Esophagus squamous epithelium (tissue), 5 donors: ENCODE measurements at places on chromosomes 6 and 20.

DNA sequence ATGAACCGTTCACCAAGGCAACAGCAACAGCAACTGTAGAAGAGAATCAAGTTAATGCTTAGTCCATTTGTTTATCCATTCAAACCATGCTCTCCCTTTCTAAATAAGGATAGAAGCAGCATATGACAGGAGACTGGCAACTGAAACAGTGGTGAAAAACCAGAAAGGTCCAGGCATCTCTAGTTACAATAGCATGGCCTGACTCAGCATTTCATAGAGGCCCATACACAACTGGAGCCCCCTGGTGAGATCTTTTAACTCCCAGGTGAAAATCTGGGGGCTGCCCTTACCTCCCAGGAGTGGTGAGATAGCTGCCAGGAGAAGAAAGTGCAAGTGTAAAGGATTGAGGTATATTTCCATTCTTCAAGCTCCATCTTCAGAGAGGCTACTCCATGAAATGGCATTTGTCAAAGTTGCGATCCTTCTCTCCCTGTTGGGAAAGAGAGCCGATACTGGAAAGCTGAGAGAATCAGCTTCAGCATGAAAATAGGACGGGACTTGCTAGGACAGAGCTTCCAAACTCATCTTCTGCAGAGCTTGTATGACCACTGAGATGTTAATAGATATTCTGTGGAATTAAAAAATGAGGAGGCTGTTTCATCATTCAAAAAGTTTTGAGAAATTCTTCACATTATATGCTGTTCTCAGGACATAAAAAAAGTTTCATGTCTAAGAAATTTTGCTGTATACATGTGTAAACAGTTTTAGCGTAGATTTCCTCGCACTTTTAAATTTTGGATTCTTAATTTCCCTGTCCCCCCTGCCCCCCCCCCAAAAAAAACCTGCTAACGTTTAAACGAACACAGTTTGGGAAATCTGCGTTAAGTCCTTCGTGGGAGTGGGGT lies 10.9 kb upstream of the SLC2A12 start:
- no peak for DNase-seq

- no peak for DNase-seq
These were observed 259.0 kb downstream of the FOXC1 start for GRCh38 chr6:1868561-1869261.

DNA sequence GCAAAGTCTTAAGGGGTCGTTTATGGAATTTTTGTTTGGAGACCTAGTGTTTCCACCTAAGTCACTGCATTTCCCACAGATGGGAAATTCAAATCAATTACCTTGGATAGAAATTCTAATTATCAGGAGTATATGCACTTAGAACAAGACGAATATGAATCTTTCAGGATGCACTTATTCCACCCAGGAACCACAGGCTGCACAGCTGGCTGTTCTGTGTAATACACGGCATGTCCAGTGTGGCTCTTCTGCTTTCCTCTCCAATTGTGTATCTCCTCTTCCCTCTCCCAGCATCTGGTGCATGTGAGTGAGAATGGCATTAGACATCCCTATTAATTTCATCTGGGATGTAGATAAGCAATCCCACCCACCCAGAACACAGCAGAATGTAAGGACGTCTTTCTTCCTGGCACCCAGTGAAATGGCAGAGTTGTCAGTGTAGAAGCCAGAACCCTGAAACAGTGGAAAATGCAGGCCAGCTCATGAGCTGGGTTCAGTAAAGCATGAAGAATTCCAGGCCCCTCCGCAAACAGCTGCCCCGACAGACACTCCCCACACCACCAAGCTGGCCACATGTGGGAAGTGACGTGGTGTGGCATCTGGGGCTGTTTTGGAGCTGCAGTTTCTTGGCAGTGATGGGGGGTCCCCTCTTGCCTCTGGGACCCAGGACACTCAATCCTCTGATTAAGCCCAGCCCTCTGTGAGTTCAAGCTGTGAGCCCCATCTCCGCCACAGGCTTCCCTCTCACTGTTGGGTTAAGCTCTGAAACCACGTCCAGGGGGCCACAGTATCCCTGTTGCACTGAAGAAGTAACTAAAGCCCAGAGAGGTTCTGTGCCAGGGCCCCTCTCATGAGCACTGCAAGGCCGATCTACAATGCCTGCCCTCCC lies 180.1 kb upstream of the CST7 start:
- DNase-seq, result no peak

DNA sequence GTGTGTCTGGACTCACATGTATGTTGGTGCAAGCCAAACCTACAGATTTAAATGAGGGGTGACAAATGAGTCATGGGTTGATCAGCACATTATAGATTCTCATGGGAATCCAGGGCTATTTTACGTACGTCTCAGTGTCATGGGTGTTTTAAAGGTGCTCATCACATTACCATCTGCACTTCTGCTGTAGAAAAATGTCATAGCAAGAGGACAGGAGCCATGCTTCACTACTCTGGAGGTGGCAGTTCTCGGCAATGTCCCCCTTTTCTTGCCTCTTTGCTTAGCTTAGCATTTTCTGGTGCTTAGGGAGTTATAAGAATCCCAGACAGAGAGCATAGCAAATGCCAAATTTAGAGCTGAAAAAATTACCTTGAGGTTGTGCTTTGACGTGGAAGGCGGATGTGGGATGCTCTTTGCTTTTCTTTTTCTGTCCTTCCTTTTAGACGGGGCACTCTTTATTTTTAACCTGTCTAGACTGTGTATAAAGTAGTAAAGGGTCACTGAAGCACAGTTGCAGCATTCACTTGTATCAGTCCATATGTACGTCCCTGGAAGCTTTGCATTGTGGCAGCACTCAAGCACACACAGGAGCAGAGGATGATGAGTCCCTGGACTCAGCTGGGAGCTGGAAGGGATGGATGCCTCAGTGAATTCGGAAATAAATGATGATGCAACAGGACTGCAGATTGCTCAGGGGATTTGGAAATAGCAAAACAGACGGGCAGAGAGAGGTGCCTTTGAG lies 139.7 kb downstream of the SYNDIG1 start:
- DNase-seq, result no peak

DNA sequence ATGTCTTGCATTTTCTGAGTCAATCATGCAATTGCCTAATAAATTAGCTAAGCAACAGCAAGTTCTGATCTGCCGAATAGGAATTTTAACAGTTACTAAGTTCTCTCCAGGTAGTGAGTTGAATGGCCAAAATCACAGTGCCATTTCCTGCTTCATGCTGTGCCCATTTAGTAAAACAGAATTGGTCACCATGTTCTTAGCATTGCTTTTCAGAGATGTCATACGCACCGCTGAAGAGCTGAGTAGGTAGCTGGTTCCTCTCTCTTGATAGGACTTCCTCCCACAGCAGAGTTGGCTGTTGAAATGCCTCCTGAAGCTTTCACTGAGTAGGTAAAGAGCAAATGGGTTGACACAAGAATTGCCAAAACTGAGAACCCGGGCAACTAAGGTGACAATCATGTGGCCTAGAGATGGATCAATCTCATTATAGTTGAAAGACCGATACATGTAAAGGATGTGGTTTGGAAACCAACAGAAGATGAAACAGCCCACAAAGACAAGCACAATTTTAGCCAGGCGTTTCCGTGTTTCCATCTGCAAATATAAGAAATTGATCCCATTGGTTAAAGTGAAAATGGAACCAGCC lies 57.1 kb upstream of the GJE1 start:
- no peak for DNase-seq

DNA sequence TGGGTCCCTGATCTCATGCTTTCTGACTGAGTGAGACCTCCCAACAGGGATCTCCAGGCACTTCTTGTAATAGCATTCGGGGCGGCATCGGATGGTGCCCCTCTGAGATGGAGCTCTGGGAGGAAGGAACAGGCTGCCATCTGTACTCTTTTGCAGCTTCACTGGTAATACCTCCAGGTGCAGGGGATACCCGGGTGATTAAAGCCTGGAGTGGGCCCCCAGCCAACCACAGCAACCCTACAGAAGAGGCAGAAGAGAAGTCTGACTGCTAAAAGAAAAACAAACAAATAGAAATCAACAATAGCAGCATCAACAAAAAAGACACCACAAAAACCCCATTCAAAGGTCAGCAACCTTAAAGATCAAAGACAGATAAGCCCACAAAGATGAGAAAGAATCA lies 19.1 kb upstream of the PGK2 start:
- DNase-seq, result no peak

- DNase-seq, result no peak
These were observed 33.8 kb downstream of the SUMO4 start for GRCh38 chr6:149433881-149434280.

DNA sequence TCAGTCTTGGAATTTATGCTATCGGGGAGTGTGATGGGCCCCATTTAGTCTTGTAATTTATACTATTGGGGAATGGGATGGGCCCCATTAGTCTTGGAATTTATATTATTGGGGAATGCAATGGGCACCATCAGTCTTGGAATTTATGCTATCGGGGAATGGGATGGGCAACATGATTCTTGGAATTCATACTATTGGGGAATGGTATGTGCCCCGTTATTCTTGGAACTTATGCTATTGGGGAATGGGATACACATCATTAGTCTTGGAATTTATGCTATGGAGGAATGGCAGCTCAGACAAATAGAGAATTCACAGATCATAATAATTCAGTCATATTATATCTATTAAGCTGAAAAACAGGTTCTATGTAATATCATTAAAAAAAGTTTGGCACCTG lies 300.3 kb downstream of the SMOC2 start:
- no peak for DNase-seq

DNA sequence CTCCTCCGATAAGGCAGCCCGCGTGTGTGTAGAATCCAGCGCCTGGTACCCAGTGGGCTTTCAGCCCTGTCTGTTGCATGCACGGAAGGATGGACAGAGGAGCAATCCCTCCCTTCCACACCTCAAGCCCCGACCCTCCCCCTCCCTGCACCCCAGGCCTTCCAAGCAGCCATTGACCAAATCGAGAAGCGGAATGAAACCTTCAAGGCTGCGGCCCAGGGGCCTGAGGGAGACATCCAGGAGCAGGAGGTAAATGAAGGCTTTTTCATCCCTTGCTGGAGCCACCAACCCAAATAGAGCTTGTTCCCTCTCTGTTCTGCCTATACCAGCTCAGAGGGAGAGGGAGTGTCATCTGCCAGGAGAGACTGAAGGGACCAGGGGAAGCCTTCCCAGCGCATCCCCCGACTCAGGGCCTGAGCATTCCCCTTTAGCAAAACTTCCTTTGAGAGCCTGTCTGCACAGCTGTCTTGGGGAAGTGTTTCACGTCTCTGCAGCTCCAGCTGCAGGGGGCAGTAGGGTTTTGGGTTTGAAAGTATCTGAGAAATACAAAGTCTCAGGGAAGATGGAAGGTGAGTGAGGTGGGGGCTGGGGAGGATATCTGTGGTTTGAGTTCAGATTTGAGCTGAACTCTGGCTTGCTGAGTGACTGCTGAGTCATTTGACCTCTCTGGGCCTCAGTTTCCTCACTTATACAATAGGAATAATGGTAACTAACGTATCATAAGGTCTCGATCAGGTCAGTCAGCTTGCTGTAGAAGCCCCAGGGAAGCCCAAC lies 16.1 kb downstream of the FGD2 start:
- no peak for DNase-seq

- no peak for DNase-seq
These were observed 78.7 kb downstream of the IRF4 start for GRCh38 chr6:470051-470900.

DNA sequence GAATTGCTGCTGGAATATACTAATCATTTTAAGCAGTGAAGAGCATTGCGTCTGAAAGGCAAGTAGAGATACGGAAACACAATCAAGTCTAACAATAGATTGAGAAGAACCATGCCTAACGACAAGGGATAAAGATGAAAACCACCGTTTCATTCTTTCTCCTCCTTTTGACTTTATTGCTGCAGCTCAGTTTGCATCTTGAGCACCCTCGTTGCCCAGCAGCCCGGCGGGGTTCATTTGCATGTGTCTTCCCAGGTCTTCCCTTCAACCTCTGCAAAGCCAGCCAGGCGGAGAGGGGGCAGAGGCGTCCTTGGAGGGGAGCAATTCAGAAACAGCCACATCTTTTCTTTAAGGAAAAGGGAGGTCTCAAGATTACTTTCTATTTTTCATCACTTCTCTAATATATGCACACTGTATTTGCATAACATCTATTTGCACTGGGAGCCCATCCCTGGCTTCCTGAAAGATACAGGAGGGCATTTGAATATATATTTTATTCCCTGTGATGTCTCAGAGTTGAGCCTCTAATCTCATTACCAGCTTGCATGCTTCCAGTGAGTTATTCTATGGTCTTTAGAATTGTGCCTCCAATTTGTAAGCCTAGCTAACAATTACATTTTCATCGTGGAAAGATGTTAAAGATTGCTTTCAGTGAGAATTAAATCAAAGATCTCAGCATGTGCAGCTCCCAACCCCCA lies 18.7 kb upstream of the PXDC1 start:
- no peak for DNase-seq

GRCh38 chr6:108275976-108276375 lies 15.1 kb upstream of the SNX3 start:
- no peak for DNase-seq

DNA sequence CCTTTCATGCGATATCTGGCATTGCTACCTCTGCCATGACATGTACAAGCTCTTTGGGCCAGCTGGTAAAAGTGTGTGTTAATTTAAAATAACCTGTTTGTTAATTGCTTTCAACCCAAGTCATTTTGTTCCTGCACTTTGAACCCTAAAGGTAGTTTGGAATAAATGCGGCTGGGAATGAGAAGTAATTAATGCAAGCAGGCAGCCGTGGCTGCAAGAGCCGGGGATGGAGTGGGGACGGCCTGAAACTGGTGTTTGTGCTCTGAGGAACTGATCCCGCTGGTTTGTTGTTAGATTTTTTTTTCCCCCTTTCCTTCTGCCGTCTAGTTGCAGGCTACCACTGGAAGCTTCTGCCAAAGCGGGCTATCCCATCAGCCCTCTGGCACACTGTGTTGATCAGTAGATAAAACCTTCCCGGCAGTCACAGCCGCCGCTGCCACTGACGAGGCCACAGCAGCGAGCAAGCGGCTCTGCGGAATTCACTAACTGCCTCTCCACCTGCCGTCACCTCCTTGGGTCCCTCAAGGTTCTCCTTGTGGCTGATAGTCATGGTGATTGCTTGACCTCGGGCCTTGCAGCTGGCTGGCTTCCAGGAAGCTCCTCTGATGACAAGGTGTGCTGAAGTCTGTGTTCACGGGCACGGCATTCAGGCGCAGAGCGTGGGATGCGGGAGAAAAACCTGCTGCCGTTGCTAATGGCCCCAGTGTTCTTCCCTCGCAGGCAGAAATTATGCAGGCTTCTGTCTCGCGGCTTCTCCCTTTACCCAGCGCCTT lies 315.9 kb downstream of the TFAP2A start:
- no peak for DNase-seq

DNA sequence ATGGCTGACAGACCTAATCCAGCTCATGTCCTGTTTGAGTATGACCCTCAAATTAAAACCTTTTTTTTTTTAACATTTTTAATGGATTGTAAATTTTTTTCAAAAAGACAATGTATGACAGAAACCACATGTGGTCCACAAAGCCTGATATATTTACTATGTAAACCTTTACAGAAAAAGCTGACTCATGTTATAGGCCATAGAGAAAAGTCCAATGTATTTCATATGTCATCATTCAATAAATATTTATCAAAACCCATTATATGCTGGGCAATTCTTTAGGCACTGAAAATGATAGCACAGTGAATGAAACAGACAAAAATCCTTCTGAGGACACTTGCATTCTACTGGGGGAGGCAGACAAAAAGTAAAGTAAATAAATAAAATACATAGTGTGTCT lies 826.2 kb upstream of the FLRT3 start:
- DNase-seq, result no peak
